ENCODE measurements at places on chromosomes 11 and 22. TPM values are rescaled to one million over a fixed set of nuclear protein-coding genes. Genes with fewer than 3 reads are reported as not detected.

Gene OR56A1
- not detected for total RNA-seq

Gene SCUBE2
- 1.3 TPM for total RNA-seq

Gene TRIM29
- total RNA-seq = 0.33 TPM

Gene TRIM6
- 5.1 TPM for total RNA-seq

Gene CHID1
- total RNA-seq = 159 TPM

Gene CHRNA10
- 1.1 TPM for total RNA-seq

Gene CNGA4
- 0.17 TPM for total RNA-seq

Gene RAB3IL1
- 11.8 TPM for total RNA-seq

Gene MMP12
- total RNA-seq = 0.17 TPM

Gene NFAM1
- total RNA-seq = 0.07 TPM

Gene ACTN3
- not detected for total RNA-seq

Gene GGTLC3
- total RNA-seq = not detected

Gene EHF
- 0.20 TPM for total RNA-seq

Gene HTR3B
- not detected for total RNA-seq

Gene P2RX3
- total RNA-seq = not detected

Gene MICAL2
- 703 TPM for total RNA-seq

Gene TCIRG1
- total RNA-seq = 75.5 TPM

Gene DERL3
- 0.85 TPM for total RNA-seq

Gene KRTAP5-1
- not detected for total RNA-seq

Gene OR51I1
- total RNA-seq = not detected

Gene KCNE3
- total RNA-seq = 2.6 TPM

Gene TRIM48
- total RNA-seq = not detected

Gene CCDC81
- 4.2 TPM for total RNA-seq

Gene PRR5
- total RNA-seq = 2.3 TPM

Gene UBQLN3
- 0.10 TPM for total RNA-seq

All from smooth muscle cell of the pulmonary artery (primary cell).